ENCODE measurements at places on chromosomes 13 and 19.

GRCh38 chr13:52112591-52112990, 16.3 kb downstream of the NEK5 start:
- no peak for DNase-seq
- H3K27me3 ChIP-seq = no peaks in the 10 kb centered on the region
- H3K4me1 ChIP-seq = peaks cover 8% of the 10 kb centered on the region
- H3K4me3 ChIP-seq = no peak overlapping the region
- H3K27ac ChIP-seq = no peak overlapping the region

DNA sequence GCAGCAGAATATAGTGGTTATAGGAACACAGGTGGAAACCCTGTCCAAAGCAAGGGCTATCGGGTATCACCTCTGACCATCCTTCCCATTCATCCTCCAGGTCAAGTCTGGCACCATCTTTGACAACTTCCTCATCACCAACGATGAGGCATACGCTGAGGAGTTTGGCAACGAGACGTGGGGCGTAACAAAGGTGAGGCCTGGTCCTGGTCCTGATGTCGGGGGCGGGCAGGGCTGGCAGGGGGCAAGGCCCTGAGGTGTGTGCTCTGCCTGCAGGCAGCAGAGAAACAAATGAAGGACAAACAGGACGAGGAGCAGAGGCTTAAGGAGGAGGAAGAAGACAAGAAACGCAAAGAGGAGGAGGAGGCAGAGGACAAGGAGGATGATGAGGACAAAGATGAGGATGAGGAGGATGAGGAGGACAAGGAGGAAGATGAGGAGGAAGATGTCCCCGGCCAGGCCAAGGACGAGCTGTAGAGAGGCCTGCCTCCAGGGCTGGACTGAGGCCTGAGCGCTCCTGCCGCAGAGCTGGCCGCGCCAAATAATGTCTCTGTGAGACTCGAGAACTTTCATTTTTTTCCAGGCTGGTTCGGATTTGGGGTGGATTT, 2.1 kb upstream of the RAD23A start:
- no peak overlapping the region for H3K4me3 ChIP-seq
- peaks cover 49% of the 10 kb centered on the region for H3K4me1 ChIP-seq
- DNase-seq = no peak
- no peaks in the 10 kb centered on the region for H3K27me3 ChIP-seq
- no peak overlapping the region for H3K27ac ChIP-seq
- peaks cover 11% of the 10 kb centered on the region for H3K36me3 ChIP-seq

- H3K27me3 ChIP-seq = no peaks in the 10 kb centered on the region
- no peaks in the 10 kb centered on the region for H3K36me3 ChIP-seq
- no peak overlapping the region for H3K27ac ChIP-seq
- H3K4me3 ChIP-seq = no peak overlapping the region
- H3K4me1 ChIP-seq = no peaks in the 10 kb centered on the region
These were observed 126.9 kb downstream of the ITGBL1 start for GRCh38 chr13:101579281-101579802.

DNA sequence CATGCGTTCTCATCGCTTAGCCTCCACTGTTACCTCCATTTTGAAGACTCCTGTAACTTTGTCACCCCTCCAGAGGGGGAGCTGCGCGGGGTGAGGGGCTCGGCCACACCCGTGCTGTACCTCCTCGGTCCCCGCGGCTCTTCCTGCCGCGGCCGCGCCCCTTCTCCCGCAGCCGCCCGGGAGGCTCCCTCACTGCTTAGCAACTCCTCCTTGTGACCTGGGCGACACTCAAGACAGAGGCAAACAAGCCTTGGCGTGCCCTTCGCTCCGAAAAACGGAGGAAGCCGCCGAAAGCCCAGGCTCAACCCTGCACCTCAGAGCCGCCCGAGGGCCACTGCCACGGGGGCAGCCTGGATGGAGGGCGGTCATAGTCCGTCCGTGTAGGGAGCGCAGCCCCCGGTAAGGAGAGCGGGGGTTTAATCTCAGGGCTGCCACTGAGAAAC, 494.3 kb downstream of the FOXO1 start:
- no peaks in the 10 kb centered on the region for H3K4me1 ChIP-seq
- no peak overlapping the region for H3K27ac ChIP-seq
- H3K27me3 ChIP-seq = no peaks in the 10 kb centered on the region
- no peaks in the 10 kb centered on the region for H3K36me3 ChIP-seq
- no peak for DNase-seq
- H3K4me3 ChIP-seq = no peak overlapping the region

DNA sequence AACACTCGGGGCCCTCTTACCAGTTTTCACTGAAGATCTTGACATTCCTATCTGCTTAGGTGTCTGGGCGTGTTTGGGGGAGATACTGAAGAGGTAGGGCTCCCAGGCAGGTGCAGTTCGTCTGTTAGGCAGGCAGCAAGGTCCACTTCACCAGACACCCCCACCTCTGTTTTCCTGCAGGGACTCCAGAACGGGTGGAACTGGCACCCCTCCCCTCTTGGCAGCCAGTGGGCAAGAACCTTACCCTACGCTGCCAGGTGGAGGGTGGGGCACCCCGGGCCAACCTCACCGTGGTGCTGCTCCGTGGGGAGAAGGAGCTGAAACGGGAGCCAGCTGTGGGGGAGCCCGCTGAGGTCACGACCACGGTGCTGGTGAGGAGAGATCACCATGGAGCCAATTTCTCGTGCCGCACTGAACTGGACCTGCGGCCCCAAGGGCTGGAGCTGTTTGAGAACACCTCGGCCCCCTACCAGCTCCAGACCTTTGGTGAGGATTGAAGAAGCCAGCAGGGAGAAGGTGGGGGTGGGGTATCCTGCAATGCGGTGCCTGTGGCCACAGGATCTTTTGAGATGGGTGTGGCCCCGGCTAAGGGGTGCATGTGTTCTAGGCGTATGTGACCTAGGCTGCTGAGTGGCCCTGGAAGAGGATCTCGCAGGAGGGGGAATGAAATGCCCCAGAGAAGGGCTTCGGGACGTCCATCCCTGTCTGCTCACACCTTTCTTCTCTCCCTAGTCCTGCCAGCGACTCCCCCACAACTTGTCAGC, 3.3 kb upstream of the ICAM4 start:
- H3K27ac ChIP-seq = no peak overlapping the region
- peaks cover 15% of the 10 kb centered on the region for H3K27me3 ChIP-seq
- H3K36me3 ChIP-seq = peaks cover 71% of the 10 kb centered on the region
- H3K4me1 ChIP-seq = peaks cover 10% of the 10 kb centered on the region

GRCh38 chr13:45047394-45048310, 58.3 kb downstream of the GPALPP1 start:
- H3K4me1 ChIP-seq = no peaks in the 10 kb centered on the region
- peak overlapping the region; percentile 73 for H3K27ac ChIP-seq
- no peaks in the 10 kb centered on the region for H3K36me3 ChIP-seq

- H3K4me1 ChIP-seq = peaks cover 19% of the 10 kb centered on the region
- no peak overlapping the region for H3K4me3 ChIP-seq
- DNase-seq = no peak
- H3K36me3 ChIP-seq = no peaks in the 10 kb centered on the region
- H3K27me3 ChIP-seq = no peaks in the 10 kb centered on the region
These were observed 32.2 kb downstream of the SLAIN1 start for GRCh38 chr13:77729502-77730221.

DNA sequence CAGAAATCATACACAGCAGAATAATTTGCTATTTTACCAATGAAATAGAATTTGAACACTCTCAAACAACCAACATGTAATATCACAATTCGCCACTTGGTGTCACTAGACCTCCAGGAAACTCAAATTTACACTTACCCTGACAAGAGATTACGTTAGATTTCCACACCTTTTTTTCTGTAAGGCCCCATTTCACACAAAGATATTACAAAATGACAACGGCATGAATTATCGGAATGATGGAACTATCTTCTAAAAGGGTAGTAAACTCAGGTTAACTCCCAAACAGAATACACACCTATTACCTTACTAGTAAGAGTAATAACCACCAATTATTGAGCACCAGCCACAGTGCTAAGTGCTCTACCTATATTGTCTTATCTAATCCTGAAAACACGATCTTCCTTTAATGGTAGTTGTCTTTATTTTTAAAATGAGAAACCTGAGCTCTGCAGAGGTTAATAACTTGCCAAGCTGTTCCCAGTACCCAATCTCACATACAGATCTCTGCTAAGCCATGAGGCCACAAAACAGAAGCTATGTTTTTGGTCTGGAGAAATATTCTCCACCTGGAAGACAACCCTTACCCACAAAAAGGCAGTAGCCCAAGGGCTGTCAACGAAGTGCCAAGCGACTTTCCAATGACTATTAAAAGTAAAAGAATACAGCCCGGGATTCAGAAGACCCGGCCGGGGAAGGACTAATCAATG, 152.4 kb downstream of the DCLK1 start:
- no peak overlapping the region for H3K4me3 ChIP-seq
- no peaks in the 10 kb centered on the region for H3K36me3 ChIP-seq
- H3K27me3 ChIP-seq = no peaks in the 10 kb centered on the region

DNA sequence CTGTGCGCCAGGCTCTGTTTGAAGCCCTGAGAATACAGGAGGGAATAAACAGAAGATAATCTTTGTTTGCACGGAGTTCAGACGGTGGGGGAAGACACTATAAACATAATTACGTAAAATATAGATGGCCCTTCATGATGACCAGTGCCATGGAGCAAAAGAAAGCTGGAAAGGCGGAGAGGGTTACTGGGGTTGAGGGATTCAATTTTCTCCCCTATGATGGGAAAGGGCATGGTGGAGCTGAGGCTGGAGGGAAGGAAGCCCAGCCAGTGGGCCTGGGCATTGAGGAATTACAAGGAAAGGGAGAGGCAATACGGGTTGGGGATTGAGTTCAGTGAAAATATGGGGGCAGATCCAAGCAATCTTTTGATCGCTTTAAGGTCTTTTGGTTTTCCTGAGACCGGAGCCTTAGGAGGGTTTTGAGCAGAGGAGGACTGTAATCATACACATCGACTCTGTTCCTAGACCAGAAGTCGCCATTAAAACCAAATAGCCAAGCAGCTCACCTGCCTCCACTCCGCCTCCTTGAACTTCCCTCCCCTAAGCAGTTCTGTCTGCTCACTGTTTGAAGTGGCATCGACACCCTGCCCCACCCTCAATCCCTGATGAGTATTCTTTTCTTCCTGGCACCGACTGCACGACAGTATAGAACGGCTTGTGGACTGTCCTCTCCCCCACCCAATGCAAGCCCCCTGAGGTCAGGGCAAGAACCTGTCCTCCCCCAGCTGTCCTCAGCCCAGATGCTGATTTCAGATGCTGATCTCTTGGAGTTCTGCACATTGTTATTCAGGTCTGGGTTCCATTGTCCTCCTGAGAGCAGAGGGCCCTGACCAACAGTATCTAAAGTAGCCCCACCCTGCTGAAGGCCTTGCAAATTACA, 813 bp upstream of the ZNF296 start:
- no peak for DNase-seq
- H3K36me3 ChIP-seq = peaks cover 7% of the 10 kb centered on the region
- no peaks in the 10 kb centered on the region for H3K27me3 ChIP-seq
- no peak overlapping the region for H3K27ac ChIP-seq
- peak overlapping the region; percentile 47 for H3K4me3 ChIP-seq

DNA sequence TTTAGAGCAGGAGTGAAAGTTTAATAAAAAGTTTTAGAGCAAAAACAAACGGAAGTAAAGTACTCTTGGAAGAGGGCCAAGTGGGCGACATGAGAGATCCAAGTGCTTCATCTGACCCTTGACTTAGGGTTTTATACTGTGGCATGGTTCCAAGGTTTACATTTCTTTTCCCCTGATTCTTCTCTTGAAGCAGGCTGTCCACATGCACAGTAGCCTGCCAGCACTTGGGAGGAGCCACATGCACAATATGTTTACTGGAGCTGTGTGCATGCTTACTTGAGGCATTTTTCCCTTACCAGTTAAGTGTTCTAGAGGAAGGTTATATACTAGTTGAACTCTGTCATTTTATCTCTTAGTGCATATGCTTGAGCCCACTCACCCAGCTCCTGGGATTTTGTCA, 295.6 kb downstream of the TBC1D4 start:
- no peak overlapping the region for H3K27ac ChIP-seq
- peaks cover 10% of the 10 kb centered on the region for H3K4me1 ChIP-seq
- no peak overlapping the region for H3K4me3 ChIP-seq
- no peaks in the 10 kb centered on the region for H3K36me3 ChIP-seq

GRCh38 chr19:573519-573825, 1.1 kb downstream of the BSG start:
- peak overlapping the region; percentile 94 for H3K27ac ChIP-seq
- H3K4me3 ChIP-seq = peak overlapping the region; percentile 96
- H3K4me1 ChIP-seq = peaks cover 68% of the 10 kb centered on the region
- no peak for DNase-seq
- H3K27me3 ChIP-seq = no peaks in the 10 kb centered on the region

DNA sequence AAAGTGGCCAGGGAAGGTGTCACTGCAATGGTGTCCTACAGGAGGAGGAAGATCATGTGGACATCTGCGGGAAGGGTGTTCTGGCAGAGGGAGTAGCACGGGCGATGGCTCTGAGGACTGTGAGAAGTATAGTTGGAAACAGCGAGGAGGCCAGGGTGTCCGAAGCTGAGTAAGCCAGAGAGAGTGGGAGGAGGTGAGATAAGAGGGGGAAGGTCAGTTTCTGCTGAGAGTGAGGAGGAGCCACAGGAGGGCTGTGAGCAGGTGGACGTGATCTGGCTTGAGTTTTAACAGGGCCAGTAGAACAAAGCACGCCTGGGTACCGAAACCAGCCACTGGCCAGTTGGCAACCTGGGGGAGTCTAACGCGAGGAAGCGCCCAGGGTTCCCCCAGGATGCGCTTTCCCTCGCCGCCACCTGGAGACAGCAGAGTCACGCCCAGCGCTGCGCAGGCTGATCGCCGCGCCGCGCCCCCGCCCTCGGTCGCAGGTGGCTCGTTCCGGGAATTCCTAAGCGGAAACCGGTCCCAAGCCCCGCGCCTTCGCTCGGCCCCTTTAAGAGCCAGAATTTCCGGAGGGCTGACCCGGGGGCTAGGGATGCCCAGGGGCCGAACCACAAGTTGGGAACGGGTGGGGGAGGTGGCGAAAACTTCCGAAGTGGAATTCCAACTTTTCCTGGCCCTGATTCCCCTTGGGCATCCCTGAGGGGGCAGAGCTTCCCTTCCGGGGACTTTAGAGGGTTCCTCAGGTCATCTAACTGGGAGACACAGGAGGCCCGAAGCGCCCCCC, 1.1 kb upstream of the LSR start:
- H3K4me3 ChIP-seq = peak overlapping the region; percentile 55
- peaks cover 40% of the 10 kb centered on the region for H3K27me3 ChIP-seq
- DNase-seq = peak; percentile 55
- no peaks in the 10 kb centered on the region for H3K36me3 ChIP-seq

Data from heart right ventricle (tissue), 16 donors.